PC-3 (cell line): ENCODE measurements at places on chromosomes 2 and 18. TPM values are rescaled to one million over a fixed set of nuclear protein-coding genes. Genes with fewer than 3 reads are reported as not detected.

AQP12A gene
- not detected in 2 replicates for total RNA-seq

GRCh38 chr18:68241881-68242280 lies 473.0 kb downstream of the TMX3 start:
- DNase-seq = no peak

LAMA3 gene
- total RNA-seq = 217 and 224 TPM in 2 replicates

DNA sequence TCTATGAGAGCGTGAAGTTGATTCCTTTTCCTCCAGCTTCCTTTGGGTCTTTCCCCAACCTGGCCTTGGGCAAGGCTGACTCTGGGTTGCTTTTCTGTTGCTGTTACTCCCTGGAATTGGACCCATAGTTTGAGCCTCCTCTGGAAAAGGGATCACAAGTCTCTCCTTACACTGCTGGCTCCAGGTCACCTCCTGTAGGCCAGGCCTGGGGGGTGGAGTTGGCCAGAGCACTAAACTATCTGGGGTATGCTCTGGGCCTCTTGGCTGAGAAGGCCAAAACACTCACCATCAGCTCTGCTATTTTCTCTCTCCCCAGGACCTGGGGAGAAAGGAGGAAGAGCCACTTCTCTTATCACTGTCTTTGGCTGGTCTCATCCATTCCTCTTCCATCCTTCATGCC lies 56.5 kb upstream of the NCOA1 start:
- DNase-seq = no peak

DNA sequence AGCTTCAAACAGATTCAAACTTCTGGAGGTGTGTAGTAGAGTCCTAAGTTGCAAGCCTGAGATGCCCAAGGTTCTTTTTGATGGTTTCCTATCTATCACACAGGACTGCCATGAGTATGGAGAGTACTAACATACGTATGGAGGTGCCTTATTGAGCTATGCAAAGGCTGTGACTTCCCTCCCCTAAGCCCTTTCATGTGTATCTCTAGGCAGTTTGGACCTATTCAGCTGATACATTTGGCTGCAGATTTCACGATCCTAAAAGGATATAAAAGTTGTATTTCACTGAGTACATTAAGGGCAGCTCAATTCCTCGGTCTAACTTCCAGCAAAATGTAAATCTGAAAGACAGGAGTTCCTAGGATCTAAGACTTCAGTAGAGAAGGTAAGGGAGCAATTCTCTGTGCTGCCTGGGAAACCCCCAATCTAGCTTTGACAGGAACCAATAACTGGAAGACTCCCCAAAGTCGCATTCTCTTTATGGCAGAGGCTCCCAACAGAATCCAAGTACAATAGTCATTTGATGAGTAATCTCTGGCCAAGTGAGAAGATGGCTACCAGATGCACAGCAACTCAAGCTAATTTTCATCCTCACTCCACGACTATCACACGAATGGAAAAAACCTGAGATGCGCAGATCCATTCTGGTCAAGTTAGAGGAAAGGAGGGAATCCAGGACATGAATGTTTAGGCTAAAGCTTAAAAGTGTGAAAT lies 83.8 kb downstream of the ATL2 start:
- DNase-seq = no peak
